Calu3 (cell line): ENCODE measurements at places on chromosomes 12 and 14. TPM values are rescaled to one million over a fixed set of nuclear protein-coding genes. Genes with fewer than 3 reads are reported as not detected.
A peak's percentile ranks its signal among the peaks of the same experiment; 100 is the strongest.

The TMPRSS12 gene
- not detected in 2 replicates for total RNA-seq

- no peaks in the 10 kb centered on the region for H3K36me3 ChIP-seq
- no peak for DNase-seq
- H3K4me1 ChIP-seq: no peaks in the 10 kb centered on the region
These were observed 428.3 kb downstream of the DIO2 start for GRCh38 chr14:79783041-79783440.

GRCh38 chr14:104724981-104725771, 1.1 kb downstream of the ADSS1 start:
- H3K27me3 ChIP-seq: peaks cover 33% of the 10 kb centered on the region
- DNase-seq: peak; percentile 71
- peaks cover 12% of the 10 kb centered on the region for H3K4me1 ChIP-seq
- peak overlapping the region; percentile 83 for H3K27ac ChIP-seq
- H3K36me3 ChIP-seq: peaks cover 50% of the 10 kb centered on the region

GRCh38 chr14:73372529-73372928, 85.8 kb downstream of the NUMB start:
- H3K27me3 ChIP-seq: no peaks in the 10 kb centered on the region
- no peak overlapping the region for H3K4me3 ChIP-seq
- H3K27ac ChIP-seq: no peak overlapping the region
- no peaks in the 10 kb centered on the region for H3K36me3 ChIP-seq

- H3K4me3 ChIP-seq: no peak overlapping the region
- DNase-seq: no peak
- H3K27ac ChIP-seq: no peak overlapping the region
- H3K27me3 ChIP-seq: no peaks in the 10 kb centered on the region
- H3K4me1 ChIP-seq: peaks cover 15% of the 10 kb centered on the region
- peaks cover 6% of the 10 kb centered on the region for H3K36me3 ChIP-seq
These were observed 17.8 kb downstream of the ELK3 start for GRCh38 chr12:96211988-96212387.

DNA sequence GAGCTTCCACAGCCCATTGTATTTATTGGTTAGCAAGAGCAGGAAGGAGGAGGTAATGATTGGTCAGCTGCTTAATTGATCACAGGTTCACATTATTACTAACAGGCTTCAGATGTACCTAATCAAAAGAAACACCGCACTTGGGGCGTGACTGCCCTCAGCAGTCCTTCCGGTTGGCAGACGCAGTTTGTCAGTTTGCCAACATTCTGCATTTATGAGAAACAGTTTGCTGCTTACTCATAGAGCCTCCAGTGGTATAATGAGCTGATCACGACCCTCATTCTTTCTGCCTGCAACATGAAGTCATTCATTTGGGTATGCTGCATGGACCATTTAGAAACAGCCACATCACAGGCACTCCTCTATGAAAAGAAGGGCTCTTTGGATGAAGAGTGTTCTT, 42.5 kb upstream of the PPM1H start:
- DNase-seq: peak; percentile 60
- H3K36me3 ChIP-seq: no peaks in the 10 kb centered on the region
- H3K27me3 ChIP-seq: no peaks in the 10 kb centered on the region
- H3K27ac ChIP-seq: no peak overlapping the region

GRCh38 chr12:56537546-56537945, 15.9 kb downstream of the RBMS2 start:
- H3K4me3 ChIP-seq: no peak overlapping the region
- H3K4me1 ChIP-seq: peaks cover 33% of the 10 kb centered on the region
